ENCODE measurements at places on chromosomes 2 and 18.

DNA sequence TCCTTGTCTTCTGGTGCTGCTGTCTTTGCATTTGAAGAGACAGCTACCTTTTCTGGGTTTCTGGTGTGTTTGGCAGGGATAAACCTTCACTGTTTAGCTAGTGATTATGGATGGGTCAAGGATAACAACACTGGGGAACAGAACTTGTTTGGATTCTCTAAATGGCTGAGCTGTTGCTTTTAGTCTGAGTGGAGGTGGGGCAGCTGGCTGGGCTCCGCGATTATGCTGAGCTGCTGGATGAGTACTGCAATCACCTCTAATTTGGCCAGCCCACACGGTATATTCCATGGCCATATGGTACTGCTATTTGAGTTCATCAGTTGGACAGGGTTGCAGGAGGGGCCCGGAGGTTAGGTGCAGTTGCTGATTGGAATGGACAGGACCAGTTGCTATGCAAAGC lies 361.6 kb upstream of the TFPI start:
- DNase-seq, result no peak

DNA sequence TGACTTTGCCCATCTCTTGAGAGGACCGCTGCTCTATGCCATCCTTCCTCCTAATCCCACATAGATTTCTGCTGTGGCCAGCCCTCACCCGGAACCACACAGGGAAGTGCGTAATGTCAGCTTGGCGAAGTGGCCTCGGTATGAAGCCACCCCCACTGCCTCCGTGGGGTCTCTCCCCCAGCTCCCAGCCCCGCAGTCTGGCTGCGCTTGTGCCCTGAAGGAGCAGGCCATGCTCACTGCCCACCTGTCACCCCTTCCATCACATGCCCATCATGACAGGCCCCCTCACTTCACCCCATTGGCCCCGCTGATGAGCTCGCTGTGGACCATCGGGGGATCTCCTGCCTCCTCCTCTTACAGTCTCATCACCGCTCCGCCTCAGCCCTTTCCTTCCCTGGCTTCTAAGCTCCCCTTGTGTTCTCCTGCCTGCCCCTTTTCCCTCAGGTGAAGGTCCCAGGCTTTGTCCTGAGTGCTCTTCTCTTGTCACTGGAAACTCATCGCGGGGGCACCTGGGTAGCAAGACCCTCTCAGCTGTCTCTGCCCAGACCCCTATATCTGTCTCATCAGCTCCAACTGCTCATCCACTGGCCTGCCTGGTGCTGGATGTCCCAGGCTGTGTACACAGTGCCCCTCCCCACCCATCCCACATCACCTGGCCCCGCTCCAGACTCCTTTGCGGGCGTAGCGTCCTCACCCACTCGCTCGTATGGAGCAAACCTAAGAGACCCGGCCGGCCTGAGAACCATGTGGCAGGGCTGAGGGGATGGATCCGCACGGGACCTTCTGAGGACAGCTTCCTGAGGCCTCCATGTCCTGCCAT lies 81.7 kb downstream of the GLI2 start:
- no peak for DNase-seq

GRCh38 chr2:162116352-162116751 lies 35.7 kb downstream of the GCG start:
- no peak for DNase-seq

DNA sequence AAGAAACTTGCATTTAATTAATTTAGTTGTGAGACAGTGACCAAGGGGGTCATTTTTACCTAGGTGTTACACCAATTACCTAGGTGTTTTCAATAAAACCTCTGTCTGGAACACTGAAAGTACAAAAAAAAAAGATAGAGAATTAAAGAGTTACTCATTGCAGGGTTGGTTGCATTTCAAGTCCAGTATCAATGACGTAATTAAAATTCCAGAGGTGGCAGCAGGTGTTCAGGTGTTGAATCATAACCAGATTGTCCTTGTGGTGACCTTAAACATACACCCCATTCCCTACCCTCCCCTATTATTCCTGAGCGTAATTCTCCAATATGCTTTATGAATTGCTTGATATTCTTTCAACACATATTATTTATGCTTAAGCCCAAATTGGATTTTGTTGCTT lies 352.0 kb upstream of the SLC8A1 start:
- no peak for DNase-seq

DNA sequence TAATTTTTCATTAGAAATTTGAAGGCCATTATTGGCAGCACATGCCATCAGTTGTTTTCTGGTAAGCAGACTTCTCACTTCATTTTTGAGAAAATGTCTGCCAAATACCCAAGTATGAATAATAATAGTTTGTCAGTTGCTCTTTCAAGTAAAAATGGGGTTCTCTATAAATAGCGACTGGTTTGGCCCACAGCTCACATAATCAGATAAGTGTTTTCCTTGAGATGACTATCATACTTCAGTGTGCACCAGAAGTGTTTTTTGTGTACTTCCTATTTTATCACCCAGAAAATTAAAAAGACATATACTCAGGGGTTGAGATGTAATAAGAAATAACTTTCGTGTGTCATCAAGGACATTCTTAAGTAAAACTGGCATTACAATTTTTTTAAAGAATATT lies 147.1 kb downstream of the PHLPP1 start:
- no peak for DNase-seq

DNA sequence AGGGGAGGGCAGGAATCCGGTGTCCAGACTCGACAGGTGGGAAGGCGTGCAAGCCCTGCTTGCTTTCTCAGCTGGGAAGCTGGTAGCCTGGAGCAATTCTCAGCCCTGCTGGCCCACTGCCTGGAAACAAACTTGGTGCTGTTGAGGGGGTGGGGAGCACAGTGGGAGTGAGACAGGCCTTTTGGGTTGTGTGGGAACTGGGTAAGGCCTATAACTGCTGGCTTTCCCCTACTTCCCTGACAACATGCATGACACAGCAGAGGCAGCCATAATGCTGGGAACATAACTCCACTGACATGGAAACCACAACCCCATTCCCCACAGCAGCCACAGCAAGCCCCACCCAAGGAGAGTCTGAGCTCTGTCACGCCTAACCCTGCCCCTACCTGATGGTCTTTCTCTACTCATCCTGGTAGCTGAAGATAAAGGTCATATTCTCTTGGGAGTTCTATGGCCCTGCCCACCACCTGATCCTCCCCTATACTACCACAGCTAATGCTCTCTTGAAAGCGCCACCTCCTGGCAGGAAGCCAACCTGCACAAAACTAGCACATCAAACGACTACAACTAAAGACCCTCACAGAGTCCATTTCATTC lies 122.9 kb upstream of the ACVR1C start:
- DNase-seq, result no peak

DNA sequence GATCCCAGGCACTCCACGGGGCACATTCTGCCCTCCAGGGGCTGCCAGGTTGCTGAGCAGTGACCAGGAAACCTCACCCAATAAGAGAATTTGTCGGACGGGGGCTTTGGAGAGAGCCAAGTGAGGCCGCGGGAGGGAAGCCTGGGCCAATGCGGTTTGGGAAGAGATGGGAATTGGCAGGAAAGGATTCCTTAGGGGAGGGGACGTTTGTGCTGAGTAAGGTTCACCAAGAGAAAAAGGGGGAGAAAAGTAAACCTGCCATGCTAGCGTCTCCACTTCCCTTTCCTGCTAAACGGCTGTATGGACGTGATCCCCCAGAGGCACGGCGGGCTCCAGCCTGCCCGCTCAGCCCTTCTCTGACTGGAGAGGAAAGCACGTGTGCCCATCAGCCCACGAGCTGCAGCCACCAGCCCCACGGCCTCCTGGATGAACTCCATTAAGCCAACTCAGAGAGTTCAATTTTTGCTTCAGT lies 194.4 kb upstream of the ID2 start:
- no peak for DNase-seq

- DNase-seq, result no peak
Measured at GRCh38 chr2:199798831-199799580, 52.0 kb downstream of the FTCDNL1 start.

GRCh38 chr18:77069931-77070330 lies 62.7 kb downstream of the MBP start:
- DNase-seq, result no peak

- no peak for DNase-seq
Measured at GRCh38 chr2:240462073-240462706, 26.7 kb downstream of the GPC1 start.

- DNase-seq, result no peak
Measured at GRCh38 chr2:241289053-241289452, 26.4 kb downstream of the HDLBP start.

- DNase-seq, result no peak
Measured at GRCh38 chr2:234335661-234336228, 161.1 kb downstream of the ARL4C start.

DNA sequence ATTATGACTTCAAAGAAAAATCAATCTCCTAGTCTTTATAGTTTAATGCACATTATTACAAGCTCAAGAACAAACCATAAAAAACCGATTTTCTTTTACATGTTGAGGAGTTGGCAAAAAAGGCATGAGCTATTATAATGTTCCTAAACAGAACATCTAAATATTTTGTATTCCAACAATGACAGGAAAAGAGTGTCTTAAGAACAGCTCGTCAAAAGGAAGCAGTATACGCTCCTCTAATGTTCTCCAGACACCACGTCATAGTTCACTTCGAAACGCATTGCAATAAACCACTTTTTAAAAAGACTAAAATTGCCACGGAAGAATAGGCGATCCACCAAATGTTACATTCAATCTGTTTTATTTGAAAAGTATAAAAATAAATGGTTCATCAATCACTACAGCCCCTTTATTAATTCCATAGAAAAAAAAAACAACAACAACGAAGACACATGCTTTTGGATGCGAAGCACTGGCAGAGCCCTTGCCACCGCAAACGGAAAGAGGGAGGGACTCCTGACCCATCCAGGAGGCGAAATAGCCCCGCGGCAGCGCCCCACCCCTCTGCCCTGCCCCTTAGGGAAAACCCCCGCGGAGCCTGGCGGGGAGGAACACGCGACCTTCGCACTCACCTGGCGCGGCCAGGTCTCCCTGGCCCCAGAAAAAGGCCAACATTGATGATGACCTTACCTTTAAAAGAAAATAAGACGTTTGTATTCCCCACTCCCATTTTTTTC lies 45.8 kb downstream of the MBP start:
- DNase-seq, result no peak

All from activated CD4-positive, CD25-positive, alpha-beta regulatory T cell (primary cell).